ENCODE measurements at places on chromosomes 3 and 15. TPM values are rescaled to one million over a fixed set of nuclear protein-coding genes. Genes with fewer than 3 reads are reported as not detected.

Gene RTP3
- total RNA-seq: not detected

Gene SOX2
- 188 TPM for total RNA-seq

Gene MRPL46
- 19.6 TPM for total RNA-seq

Gene GOLGA8M
- total RNA-seq: not detected

Gene C3orf62
- total RNA-seq: 6.7 TPM

Gene ESYT3
- 4.4 TPM for total RNA-seq

Gene IL17RE
- total RNA-seq: 1.4 TPM

Gene RASGRP1
- total RNA-seq: 14.5 TPM

Gene MINDY4B
- total RNA-seq: not detected

Gene PAK6
- 23.5 TPM for total RNA-seq

Gene HCN4
- total RNA-seq: 5.1 TPM

Gene STXBP5L
- total RNA-seq: 23.8 TPM

Gene EIF5A2
- 8.1 TPM for total RNA-seq

Gene ZNF860
- 6.7 TPM for total RNA-seq

Gene VIPR1
- 0.46 TPM for total RNA-seq

Gene GRK7
- total RNA-seq: not detected

Gene MUC13
- total RNA-seq: not detected

Gene EPHA3
- 55.6 TPM for total RNA-seq

Gene TRH
- total RNA-seq: 29.1 TPM

Gene CACNA1D
- total RNA-seq: 30.9 TPM

Gene NDN
- total RNA-seq: 130 TPM

Gene GCNT3
- total RNA-seq: 1.8 TPM

Gene IL12A
- total RNA-seq: 1.4 TPM

Gene GOLGA6A
- 0.23 TPM for total RNA-seq

Gene GOLGA6B
- total RNA-seq: not detected

Gene MEX3B
- 38.1 TPM for total RNA-seq

Gene MASP1
- total RNA-seq: 24.2 TPM

Gene ABHD17C
- total RNA-seq: 20.8 TPM

Gene XCR1
- total RNA-seq: not detected

Data from diencephalon (tissue), 1 donor.